Skin of body (tissue), 3 donors: ENCODE measurements at places on chromosomes 12 and 14. TPM values are rescaled to one million over a fixed set of nuclear protein-coding genes. Genes with fewer than 3 reads are reported as not detected.

LPAR5 gene
- 1.7 TPM for total RNA-seq

CNTN1 gene
- 28.9 TPM for total RNA-seq

KRT83 gene
- total RNA-seq = 18.8 TPM

GPR65 gene
- 1.6 TPM for total RNA-seq

KRT6C gene
- 3.5 TPM for total RNA-seq

RNASE1 gene
- total RNA-seq = 148 TPM

NOVA1 gene
- 11.5 TPM for total RNA-seq

SCN8A gene
- total RNA-seq = 4.1 TPM

MUCL1 gene
- 90.0 TPM for total RNA-seq

BHLHE41 gene
- 6.2 TPM for total RNA-seq

MYO1H gene
- total RNA-seq = 2.4 TPM

TMEM63C gene
- total RNA-seq = 0.89 TPM

MYF5 gene
- 3.5 TPM for total RNA-seq

PLEKHG7 gene
- not detected for total RNA-seq

NFATC4 gene
- 33.7 TPM for total RNA-seq

CPNE6 gene
- total RNA-seq = 0.20 TPM

ADCY4 gene
- total RNA-seq = 9.6 TPM

KRT77 gene
- 110 TPM for total RNA-seq

PKP2 gene
- total RNA-seq = 11.5 TPM

DEPDC4 gene
- 1.9 TPM for total RNA-seq

SLC6A15 gene
- 1.2 TPM for total RNA-seq

CD4 gene
- 9.7 TPM for total RNA-seq

PMCH gene
- not detected for total RNA-seq

SLC2A14 gene
- not detected for total RNA-seq

LHX5 gene
- not detected for total RNA-seq

LGR5 gene
- 13.7 TPM for total RNA-seq

PAPLN gene
- 10.9 TPM for total RNA-seq

PLEKHD1 gene
- 0.20 TPM for total RNA-seq

PUS1 gene
- 8.5 TPM for total RNA-seq

PTCSC3 gene
- total RNA-seq = not detected

SLC4A8 gene
- 1.9 TPM for total RNA-seq

GLTP gene
- 82.9 TPM for total RNA-seq

ITGA7 gene
- total RNA-seq = 87.4 TPM

WDR20 gene
- 22.3 TPM for total RNA-seq

SOX5 gene
- total RNA-seq = 16.4 TPM

PMEL gene
- total RNA-seq = 19.8 TPM

FGF6 gene
- total RNA-seq = 4.0 TPM

BAZ1A gene
- total RNA-seq = 64.5 TPM

FGD6 gene
- 14.1 TPM for total RNA-seq

GZMB gene
- 0.30 TPM for total RNA-seq

PGF gene
- total RNA-seq = 6.3 TPM

FAM181A gene
- not detected for total RNA-seq

RNASE13 gene
- not detected for total RNA-seq

KRT73 gene
- total RNA-seq = 22.2 TPM

SLC39A5 gene
- not detected for total RNA-seq

PNP gene
- 24.4 TPM for total RNA-seq

SIX4 gene
- 4.4 TPM for total RNA-seq

ADGRD1 gene
- 7.3 TPM for total RNA-seq

TSPAN19 gene
- not detected for total RNA-seq

NYNRIN gene
- total RNA-seq = 33.0 TPM

TAS2R42 gene
- not detected for total RNA-seq

SLC17A8 gene
- not detected for total RNA-seq

ASIC1 gene
- 4.0 TPM for total RNA-seq

PLEK2 gene
- 14.0 TPM for total RNA-seq

FGF23 gene
- not detected for total RNA-seq

CACNA1C gene
- 4.3 TPM for total RNA-seq

DAO gene
- total RNA-seq = not detected
